Suppressor macrophage treated with lipopolysaccharide for 4 hours (primary cell): ENCODE measurements at places on chromosomes 4 and X.

GRCh38 chr4:152352622-152353116, 183.2 kb downstream of the FBXW7 start:
- DNase-seq = no peak

DNA sequence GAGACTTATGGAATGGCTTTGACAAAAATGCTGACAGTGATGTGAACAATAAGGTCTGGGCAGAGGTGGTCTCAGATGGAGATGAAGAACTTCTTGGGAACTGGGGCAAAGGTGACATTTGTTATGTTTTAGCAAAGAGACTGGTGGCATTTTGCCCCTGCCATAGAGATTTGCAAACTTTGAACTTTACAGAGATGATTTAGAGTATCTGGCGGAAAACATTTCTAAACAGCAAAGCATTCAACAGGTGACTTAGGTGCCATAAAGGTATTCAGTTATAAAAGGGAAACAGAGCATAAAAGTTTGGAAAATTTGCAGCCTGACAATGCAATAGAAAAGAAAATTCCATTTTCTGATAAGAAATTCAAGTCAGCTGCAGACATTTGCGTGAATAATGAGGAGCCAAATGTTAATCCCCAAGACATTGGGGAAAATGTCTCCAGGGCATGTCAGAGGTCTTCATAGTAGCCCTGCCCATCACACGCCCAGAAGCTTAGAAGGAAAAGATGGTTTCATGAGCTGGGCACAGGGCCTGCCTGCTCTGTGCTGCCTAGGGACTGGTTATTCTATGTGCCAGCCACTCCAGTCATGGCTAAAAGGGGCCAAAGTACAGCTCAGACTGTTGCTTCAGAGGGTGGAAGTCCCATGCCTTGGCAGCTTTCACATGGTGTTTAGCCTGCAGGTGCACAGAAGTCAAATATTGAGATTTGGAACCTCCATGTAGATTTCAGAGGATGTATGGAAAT, 782.2 kb downstream of the TRAM1L1 start:
- no peak for DNase-seq

DNA sequence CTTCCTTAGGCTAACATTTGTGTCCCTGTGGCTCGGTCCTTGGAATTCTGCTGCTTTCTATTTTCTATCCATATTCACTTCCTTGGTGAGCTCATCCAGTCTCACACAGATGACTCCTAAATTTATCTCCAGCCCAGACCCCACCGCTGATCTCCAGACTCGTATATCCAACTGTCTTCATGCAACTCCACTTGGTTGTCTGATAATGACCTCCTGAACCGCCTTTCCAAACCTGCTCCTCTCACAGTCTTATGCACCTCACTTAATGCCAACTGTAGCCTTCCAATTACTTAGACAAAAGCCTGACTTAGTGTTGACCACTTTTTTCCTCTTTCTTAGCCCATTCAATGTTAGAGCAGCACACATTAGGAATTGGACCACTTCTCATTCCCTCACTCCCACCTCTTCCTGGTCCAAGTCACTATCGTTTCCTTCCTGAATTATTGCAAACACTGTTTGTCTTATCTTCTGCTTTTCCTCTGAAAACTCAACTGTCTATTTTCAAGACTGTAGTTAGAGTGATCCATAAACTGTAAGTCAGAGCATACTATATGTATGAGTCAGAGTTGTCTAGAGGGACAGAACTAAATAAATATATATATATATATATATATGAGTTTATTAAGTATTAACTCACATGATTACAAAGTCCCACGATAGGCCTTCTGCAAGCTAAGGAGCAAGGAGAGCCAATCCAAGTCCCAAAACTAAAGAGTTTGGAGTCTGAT, 292.5 kb downstream of the UNC5C start:
- peak; percentile 1 for DNase-seq

DNA sequence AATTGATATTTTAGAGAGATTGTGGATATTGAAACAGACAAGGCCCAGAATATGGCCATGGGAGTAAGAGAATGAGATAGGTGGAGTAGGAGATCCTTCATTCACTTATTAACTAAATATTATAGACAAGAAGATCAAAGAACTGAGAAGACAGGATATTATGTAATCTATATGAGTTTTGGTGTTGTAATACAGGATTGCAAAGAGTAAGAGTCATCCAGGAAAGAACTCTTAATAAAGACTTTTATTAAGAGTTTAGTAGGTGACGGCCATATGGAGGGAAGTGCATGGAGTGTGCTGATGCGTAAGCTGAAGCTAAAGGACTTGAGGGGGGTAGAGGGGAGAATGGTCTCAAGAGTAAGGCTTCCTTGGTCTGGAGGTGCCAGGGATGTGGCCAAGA, 153.7 kb downstream of the VEGFC start:
- no peak for DNase-seq

GRCh38 chr4:54683616-54684346, 26.0 kb downstream of the KIT start:
- peak; percentile 69 for DNase-seq

DNA sequence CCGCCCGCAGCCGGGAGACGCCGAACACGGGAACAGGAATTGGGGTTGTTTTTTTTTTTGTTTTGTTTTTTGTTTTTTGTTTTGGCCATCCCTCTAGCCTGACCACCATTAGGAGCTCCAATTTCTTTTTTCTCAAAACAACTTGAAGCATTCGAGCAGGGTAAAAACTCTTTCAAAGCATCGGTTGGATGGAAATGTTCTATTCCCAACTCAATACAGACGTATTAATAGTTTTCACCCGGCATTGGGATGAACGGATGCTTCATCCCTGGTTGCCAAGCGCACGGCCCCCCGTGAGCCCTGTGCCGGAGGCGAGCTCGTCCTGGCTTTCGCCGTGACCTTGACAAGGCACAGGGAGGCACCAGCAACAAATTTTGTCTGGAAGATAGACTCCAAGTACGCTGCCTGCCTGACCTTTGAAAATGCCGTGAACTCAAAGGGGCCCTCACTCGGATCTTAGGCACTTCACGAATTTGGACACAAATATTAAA, 352 bp upstream of the MAP3K15 start:
- DNase-seq = no peak

GRCh38 chr4:141006242-141006802, 126.9 kb downstream of the RNF150 start:
- DNase-seq = no peak

GRCh38 chrX:15714529-15714928, 23.5 kb upstream of the CA5B start:
- no peak for DNase-seq

GRCh38 chrX:71533851-71534561, 1.1 kb downstream of the OGT start:
- DNase-seq = peak; percentile 55

- no peak for DNase-seq
Measured at GRCh38 chr4:165539801-165540200, 161.0 kb downstream of the CPE start.

DNA sequence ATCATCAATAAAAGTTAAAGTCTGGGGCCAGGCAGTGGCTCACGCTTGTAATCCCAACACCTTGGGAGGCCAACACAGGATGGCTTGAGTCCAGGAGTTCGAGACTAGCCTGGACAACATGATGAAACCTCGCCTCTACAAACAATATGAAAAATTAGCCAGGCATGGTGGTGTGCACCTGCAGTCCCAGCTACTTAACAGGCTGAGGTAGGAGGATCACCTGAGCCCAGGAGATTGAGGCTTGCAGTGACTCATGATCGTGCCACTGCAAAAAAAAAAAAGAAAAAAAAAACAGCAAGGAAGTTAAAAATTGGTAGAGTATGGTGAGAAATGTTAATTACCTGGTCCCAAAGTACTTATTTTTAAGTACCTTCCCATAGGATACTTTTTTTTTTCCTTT, 27.5 kb downstream of the FBXW7 start:
- no peak for DNase-seq

DNA sequence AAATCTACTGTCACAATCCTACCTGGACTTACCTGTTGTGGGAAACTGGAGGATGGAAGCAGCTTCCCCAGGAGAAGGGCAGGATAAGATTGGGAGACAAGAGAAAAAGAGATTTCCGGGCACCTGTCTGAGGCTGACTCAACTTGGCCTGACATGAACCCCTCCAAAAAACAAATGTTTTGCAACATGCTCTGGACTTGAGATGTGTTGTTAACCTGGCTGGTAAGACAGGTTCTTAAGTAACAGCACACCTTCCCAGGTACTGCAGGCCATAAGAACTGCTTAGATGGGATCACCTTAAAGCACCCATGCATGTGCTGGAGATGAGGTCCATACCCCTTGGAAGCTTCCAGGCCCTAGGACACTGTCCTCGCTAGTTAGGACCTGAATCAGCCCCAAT, 4.4 kb upstream of the SMIM43 start:
- DNase-seq = no peak

GRCh38 chr4:101600287-101600686, 190.2 kb upstream of the BANK1 start:
- DNase-seq = no peak

DNA sequence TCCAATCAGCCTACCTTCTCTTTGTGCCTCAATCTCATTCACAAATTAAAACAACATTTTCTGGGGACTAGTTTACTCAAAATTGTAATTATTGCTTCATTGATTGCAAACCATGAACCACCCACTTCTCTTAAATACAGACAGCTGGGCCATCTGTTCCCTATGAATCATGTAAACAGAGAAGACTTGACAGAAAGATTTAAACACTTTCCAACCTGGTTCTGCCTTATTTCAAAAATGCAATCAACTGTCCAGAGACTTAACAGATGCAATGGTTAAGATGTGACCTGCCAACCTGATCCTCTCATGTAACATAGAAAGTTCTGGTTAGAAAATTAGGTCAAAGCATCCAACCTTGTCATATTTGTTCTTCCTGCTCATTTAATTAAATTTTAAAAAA, 20.8 kb upstream of the SERTM2 start:
- no peak for DNase-seq

GRCh38 chr4:177405508-177405907, 36.7 kb downstream of the AGA start:
- DNase-seq = no peak

GRCh38 chrX:72203421-72203820, 21.9 kb downstream of the PIN4 start:
- no peak for DNase-seq

DNA sequence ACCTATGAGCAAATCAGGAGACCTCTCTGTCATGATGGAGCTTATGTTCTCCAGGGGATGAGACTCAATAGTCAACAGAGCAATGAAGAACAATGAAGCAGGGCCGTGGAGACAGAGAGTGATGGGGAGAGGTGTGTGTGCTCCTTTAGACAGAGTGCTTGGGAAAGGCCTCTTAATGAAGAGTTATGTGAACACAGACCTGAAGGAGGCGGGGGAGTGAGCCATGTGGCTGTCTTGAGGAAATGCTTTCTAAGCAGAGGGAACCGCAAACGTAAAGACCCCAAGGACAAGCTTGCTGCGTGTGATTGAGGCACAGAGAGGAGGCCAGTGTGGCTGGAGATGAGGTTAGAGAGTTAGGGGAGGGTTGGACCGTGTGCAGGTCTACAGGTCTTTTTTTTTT, 53.1 kb downstream of the CHRNA9 start:
- DNase-seq = no peak

DNA sequence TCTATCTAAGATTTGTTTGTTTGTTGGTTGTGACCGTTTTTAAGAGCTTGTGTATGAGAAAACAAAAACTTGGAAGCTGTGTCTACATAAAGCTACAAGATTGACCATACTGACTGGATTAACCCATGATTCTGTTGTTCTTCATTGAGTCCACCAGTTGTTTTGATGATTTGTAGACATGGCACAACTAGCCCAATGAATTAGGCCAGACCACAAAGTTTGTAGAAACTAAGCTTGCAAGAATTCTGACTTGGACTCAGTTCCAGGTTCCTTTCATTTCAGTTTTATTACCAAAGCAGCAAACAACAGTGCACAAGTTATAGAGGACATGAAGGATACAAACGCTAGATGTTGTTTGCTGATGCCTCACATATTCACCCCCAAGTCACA, 119.3 kb downstream of the RASGEF1B start:
- DNase-seq = no peak

GRCh38 chr4:152935631-152936445, at the start of gene FHDC1:
FHDC1 (plus strand) TSS chr4:152936323; CDS start chr4:152943058, 6,735 bp downstream.
- DNase-seq = no peak

GRCh38 chrX:41603596-41603995, 85.2 kb upstream of the GPR34 start:
- no peak for DNase-seq

DNA sequence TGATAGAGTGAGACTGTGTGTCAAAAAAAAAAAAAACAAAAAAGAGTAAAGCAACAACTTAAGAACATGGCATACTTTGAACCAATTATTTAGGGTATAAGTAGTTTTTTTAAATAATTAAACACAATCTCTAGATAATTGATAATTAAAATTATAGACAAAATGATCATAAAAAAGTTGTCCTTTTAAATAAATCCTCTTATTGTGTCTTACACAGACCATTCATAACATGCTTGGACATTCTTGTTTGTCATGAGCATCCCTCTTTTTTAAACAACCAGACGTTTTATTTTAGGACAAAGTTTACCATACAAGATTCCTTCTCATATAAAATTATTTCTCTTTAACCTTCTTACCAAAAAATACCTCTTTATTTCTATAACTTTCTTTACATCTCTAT, 35.1 kb downstream of the SPCS3 start:
- no peak for DNase-seq

GRCh38 chr4:112510291-112511092, 5.5 kb downstream of the NEUROG2 start:
- no peak for DNase-seq
